ENCODE measurements at places on chromosomes 16 and 17.

GRCh38 chr17:58913971-58914769, 158.5 kb downstream of the PPM1E start:
- H3K36me3 ChIP-seq, result peaks cover 28% of the 10 kb centered on the region
- H3K4me1 ChIP-seq, result peaks cover 26% of the 10 kb centered on the region
- H3K27ac ChIP-seq, result no peak overlapping the region
- no peaks in the 10 kb centered on the region for H3K27me3 ChIP-seq
- no peak overlapping the region for H3K4me3 ChIP-seq
- DNase-seq, result no peak

- no peak overlapping the region for H3K4me3 ChIP-seq
- H3K27me3 ChIP-seq, result peaks cover 2% of the 10 kb centered on the region
- H3K36me3 ChIP-seq, result peaks cover 2% of the 10 kb centered on the region
- DNase-seq, result no peak
Observed at GRCh38 chr16:15461376-15461775, 27.0 kb downstream of the BMERB1 start.

DNA sequence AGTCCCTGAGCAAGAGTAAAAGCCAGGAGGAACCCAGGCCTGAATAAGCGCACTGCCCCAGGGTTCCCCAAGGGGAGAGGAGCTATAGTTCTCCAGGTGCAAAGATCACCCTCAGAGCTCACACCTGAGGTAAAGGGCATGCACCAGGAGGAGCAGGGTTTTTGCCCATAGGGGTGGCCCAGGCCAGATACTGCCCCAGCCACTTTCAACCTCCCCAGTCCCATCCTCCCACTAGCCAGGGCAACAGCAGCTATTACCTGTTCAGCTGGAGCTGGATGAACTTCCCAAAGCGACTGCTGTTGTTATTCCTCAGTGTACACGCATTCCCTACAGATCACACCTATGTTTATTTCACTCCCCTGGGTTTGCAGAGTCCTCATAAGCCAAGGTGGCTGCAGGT, 19.8 kb downstream of the MYO19 start:
- H3K4me3 ChIP-seq, result no peak overlapping the region
- DNase-seq, result no peak
- H3K27ac ChIP-seq, result no peak overlapping the region
- no peaks in the 10 kb centered on the region for H3K4me1 ChIP-seq
- no peaks in the 10 kb centered on the region for H3K27me3 ChIP-seq

DNA sequence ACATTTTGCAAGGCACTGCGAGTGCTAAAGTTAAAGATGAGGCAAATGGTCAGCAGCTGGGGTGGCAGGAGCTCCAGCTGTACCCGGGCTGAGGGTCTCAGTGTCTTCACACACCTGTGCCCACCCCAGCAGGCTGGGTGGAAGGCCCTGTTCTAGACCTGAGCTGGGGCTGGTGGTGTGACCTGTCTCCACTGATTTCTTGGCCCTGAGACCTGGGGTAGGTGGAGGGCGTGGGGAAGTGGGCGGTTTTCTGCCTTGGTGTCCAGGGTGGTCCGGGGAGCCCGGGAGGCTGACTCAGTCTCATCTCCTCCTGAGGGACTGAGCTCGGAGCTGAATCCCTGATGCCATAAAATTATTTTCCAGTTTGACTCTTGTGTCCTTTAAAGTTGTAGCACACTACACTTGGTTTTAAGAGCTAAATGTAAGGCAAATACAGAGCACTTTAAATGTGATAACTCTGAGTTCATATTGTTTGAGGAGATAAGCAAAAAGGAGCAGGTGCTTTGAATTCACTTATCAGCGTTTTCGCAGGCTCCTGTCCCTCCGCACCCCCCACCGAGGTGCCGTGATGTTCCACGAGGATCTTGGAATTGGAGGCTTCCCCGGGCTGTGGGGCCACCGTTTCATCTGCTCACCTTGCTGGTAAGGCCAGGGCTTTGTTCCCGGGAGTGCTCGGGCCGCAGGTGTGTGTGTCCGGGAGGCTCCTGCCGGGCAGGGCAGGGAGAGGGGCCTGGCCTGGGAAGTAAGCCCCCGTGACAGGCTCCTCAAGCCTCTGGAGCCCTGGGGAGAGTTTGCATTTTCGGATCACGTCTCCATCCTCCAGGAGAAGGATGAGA, 117.0 kb downstream of the AATF start:
- peak overlapping the region; percentile 63 for H3K4me3 ChIP-seq
- H3K27ac ChIP-seq, result peak overlapping the region; percentile 88
- peaks cover 78% of the 10 kb centered on the region for H3K4me1 ChIP-seq

DNA sequence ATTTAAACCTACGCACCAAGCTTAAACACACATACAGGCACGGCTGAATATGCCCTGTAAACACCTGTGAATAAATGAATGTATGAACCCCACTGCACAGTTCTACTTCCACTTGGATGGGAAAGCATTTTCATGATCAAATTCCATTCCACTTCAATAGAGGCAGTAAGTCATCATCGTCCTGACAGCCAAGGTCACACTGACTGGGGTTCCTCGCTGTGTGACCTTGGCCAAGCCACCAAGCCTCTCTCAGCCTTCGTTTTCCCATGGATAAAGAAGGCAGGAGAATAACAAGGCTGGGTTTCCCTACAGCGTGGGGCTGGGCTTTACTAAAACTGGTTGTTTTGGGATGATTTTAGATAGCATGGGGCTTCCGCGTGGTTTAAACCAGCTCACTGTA, 82.8 kb downstream of the TBC1D16 start:
- no peaks in the 10 kb centered on the region for H3K27me3 ChIP-seq
- H3K36me3 ChIP-seq, result peaks cover 8% of the 10 kb centered on the region
- H3K4me3 ChIP-seq, result no peak overlapping the region
- H3K27ac ChIP-seq, result peak overlapping the region; percentile 72
- no peak for DNase-seq

DNA sequence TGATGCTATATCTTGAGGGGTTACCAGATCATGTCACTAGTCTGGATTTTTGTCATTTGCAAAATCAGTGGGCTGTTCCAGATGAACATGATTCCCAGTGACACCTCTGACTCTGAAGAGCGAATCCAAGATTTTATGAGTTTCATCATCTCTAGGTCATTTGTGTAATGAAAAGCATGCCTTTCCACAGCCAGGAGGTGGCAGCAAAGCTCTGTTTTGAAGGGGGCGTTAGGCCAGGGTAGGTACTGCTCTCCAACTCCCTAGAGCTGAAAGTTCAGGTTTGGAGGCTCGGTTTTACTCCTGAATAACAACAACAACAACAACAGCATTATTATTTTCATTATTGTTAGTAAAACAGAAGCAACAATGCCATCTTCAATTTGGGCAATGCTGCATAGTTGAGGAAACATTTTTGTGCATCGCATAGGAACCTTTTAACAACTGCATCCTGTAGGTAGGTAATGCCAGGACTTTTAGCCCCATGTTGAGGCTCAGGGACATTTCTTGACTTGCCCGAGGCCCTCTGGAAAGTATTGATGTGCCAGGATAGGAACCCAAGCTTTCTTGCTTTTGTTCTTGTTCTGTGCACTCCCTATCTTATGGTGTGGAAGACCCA, 77.0 kb downstream of the MYH13 start:
- H3K27ac ChIP-seq, result no peak overlapping the region
- DNase-seq, result peak; percentile 80
- H3K36me3 ChIP-seq, result no peaks in the 10 kb centered on the region
- no peak overlapping the region for H3K4me3 ChIP-seq
- peaks cover 12% of the 10 kb centered on the region for H3K4me1 ChIP-seq

DNA sequence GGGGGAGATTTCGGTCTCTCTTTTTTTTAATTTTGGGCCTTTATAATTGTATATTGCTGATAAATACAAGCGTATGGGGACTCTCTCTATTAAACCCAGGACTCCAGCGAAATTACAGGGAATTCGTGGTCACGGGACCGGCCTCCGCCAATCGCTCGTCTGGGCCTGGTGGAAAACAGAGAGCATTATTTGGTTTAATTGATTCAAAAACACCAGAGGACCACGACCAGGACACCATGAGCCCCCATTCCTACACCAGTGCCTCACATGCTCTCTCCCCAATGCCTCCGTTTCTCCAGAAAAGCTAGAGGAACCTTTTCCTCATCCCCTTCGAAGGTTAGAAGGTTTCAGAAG, at the start of gene HOXB2:
HOXB2 (minus strand) TSS at position 88 of the 354 bp plus-strand sequence. CDS start 198 bp downstream, outside the sequence.
- peaks cover 99% of the 10 kb centered on the region for H3K27me3 ChIP-seq
- H3K27ac ChIP-seq, result no peak within 1 kb of the TSS
- no peaks in the 10 kb centered on the region for H3K36me3 ChIP-seq
- DNase-seq, result no peak
- peaks cover 80% of the 10 kb centered on the region for H3K4me1 ChIP-seq
- peak within 1 kb of the TSS; percentile 69 for H3K4me3 ChIP-seq

DNA sequence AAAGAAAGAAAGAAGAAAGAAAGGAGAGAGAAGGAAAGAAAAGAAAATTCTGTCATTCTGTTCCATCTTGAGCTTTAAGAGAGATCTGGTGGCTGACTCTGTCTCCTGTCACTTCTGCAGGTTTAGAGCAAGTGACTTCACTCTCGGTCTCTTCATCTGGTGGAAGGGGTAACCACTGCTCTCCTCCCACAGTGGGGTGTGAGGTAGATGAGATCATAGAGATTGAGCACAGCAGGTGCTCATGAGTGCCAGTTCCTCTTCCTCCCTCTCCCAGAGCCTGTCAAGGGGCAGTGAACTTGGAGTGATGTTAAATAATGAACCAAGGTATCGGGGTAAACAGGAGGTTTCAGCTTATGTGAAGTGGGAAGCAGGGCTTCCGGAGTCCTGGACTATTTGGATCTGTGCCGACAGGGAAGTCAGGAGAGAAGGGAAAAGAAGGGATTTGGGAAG, 47.7 kb downstream of the BEAN1 start:
- H3K27ac ChIP-seq, result no peak overlapping the region
- no peaks in the 10 kb centered on the region for H3K36me3 ChIP-seq
- H3K4me1 ChIP-seq, result peaks cover 30% of the 10 kb centered on the region
- H3K4me3 ChIP-seq, result no peak overlapping the region
- no peak for DNase-seq
- peaks cover 8% of the 10 kb centered on the region for H3K27me3 ChIP-seq

DNA sequence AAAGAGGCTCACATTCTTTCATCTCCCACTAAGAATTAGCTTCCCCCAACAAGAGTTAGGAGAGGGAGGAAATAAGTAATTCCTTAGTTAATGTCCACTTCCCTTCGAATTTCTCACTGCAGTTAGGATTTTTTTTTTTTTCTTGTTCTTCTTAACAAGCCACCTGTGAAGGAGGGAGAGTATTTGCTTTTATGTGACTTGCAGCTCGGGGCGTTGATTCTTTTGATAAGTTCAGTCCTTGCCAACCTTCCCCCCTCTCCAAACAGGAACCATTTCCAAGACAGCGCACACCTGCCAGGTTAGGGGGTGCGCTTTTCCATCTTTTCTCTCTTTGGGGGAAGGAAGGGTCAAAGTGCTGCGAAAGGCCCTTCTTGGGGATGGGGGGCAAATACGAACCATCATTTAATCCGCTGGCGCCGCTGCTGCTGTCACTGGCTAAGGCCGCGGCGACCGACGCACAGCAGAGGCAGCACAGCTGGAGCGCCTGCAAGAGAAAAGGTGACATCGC, 758 bp downstream of the ADAMTS18 start:
- no peak overlapping the region for H3K27ac ChIP-seq
- DNase-seq, result no peak
- peak overlapping the region; percentile 67 for H3K4me3 ChIP-seq
- H3K27me3 ChIP-seq, result peaks cover 61% of the 10 kb centered on the region

DNA sequence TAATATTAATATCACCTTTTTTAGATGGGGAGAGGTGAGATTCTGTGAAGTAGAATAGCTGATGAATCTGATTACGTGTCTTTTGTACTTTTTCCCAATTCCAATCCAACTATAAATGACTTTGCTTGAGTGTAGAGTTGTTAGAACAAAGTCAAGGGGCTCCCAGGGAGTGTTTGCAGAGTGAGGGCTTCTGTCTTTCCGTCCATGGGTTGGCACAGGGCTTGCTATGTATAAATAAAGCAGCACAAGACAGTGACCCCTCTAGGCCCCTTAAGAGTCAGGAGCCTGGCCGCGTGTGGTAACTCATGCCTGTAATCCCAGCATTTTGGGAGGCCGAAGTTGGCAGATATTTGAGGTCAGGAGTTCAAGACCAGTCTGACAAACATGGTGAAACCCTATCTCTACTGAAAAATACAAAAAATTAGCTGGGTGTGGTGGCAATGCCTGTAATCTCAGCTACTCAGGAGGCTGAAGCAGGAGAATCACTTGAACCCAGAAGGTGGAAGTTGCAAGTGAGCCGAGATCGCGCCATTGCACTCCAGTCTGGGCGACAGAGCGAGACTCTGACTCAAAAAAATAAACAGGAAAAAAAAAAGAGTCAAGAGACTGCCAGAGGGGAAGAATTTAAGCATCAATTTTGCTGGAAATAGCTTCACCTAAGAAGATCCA, 127.9 kb upstream of the HS3ST3A1 start:
- no peaks in the 10 kb centered on the region for H3K4me1 ChIP-seq
- DNase-seq, result no peak
- no peak overlapping the region for H3K4me3 ChIP-seq
- no peaks in the 10 kb centered on the region for H3K27me3 ChIP-seq
- H3K36me3 ChIP-seq, result peaks cover 27% of the 10 kb centered on the region

DNA sequence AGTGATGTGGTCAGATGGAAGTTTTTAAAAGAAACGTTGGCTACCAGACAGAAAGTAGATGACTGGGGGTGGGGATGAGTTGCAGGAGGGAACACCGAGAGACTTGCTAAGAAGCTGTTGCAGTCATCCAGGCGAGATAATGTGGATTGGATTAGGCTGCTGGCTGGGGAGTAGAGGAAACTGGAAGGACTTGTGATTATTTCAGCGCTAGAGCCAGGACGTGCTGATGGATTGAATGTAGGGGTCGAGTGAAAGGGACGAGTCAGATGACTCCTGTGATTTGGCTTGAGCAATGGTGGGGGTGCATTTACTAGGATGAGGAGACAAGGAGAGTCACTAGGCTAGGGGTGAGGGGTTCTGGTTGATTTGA, 88.5 kb downstream of the CLEC16A start:
- H3K36me3 ChIP-seq, result peaks cover 20% of the 10 kb centered on the region
- peak overlapping the region; percentile 26 for H3K27ac ChIP-seq
- no peak overlapping the region for H3K4me3 ChIP-seq

DNA sequence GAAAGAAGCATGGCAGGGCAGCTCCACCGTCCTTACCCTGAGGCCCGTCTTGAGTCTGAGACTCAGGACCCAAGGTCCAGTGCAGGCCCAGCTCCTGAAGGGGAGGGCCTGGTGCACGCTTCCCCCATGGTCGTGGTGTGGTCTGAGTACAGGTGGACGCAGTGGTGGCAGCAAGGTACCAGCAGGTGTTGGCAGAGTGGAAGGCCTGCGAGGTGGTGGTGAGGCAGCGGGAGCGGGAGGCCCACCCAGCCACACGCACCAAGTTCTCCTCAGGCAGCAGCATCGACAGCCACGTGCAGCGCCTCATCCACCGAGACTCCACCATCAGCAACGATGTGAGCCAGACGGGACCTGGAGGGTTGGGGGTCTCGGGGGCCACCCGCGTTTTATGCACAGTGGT, 27.7 kb downstream of the MNT start:
- H3K36me3 ChIP-seq, result peaks cover 6% of the 10 kb centered on the region
- no peak overlapping the region for H3K4me3 ChIP-seq
- peaks cover 10% of the 10 kb centered on the region for H3K4me1 ChIP-seq
- H3K27ac ChIP-seq, result no peak overlapping the region
- DNase-seq, result no peak
